ENCODE measurements at places on chromosomes 12 and 14.

GRCh38 chr14:57380935-57381334 lies 9.5 kb upstream of the NAA30 start:
- DNase-seq: no peak

GRCh38 chr14:59240356-59240755 lies 51.9 kb downstream of the DAAM1 start:
- DNase-seq: no peak

GRCh38 chr12:77678621-77679020 lies 152.1 kb upstream of the NAV3 start:
- DNase-seq: no peak

- DNase-seq: no peak
These were observed 55.5 kb downstream of the PPM1A start for GRCh38 chr14:60304509-60304908.

DNA sequence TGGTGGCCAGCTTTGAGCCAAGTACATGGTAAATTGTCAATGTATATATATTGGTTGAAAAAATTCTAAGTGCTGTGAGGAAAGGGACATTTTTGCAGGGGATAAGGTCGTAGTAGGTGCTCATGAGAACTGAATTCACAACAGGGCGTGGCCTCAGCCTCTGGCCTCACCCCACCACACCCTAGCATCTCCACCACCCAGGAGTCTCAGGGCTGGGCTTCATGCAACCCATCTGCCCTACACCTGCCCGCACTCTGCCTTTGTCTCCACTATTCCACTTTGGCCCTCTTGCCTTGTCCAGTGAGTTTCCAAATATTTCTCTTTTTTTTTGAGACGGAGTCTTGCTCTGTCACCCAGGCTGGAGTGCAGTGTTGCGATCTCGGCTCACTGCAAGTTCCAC lies 22.1 kb upstream of the AQP2 start:
- DNase-seq: no peak

DNA sequence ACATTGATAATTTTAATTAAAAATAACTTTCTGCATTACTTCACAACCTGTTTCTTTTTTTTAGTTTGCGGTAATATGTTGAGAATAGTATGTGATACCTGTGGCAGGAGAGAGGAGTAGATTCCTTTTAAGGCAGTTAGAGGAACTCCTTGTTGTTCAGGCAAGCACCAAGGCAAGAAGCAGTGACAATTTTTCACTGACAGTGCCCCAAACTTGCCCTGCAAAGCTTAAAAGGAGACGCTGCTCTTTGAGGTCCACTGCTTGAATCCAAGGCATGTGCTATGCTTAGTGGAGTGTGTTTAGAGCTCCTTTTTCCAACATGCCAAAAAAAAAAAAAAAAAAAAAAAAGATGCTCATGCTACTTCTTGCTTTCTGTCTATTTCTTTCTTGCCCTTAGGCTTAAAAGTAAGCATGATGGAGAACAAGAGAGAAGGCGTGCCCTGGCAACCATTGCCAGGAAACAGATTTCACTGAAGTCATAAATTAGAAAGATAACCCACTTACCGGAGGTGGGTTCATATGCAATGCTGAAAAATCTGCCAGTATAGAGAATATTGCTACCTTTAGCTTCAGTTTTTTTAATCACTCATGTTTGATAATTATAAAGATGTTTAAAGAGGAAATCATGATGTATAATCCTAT lies 58.3 kb upstream of the DYRK2 start:
- no peak for DNase-seq

- no peak for DNase-seq
These were observed 62.3 kb upstream of the CCDC175 start for GRCh38 chr14:59638885-59639284.

- DNase-seq: no peak
These were observed 129.7 kb downstream of the PAX9 start for GRCh38 chr14:36791402-36791801.

- DNase-seq: no peak
These were observed 106.7 kb downstream of the PRMT8 start for GRCh38 chr12:3597526-3598210.

- peak; percentile 79 for DNase-seq
These were observed 376.8 kb downstream of the DPF3 start for GRCh38 chr14:72516936-72517700.

DNA sequence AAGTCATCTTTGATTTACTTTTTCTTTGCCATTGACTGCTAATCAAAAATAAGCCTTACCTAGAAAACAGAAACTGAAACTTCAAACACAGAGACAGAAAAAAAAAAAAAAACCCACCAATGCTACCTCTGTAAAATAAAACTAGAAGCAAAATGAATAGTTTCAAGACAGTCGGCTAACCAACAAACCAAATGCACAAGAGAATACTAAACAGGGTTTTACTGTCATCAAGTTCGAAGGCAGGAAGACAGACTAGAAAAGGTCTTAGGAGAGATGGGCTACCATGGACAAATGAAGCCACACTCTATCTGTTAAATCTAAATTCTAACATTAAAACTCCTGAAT lies 59.5 kb downstream of the SEL1L start:
- no peak for DNase-seq

DNA sequence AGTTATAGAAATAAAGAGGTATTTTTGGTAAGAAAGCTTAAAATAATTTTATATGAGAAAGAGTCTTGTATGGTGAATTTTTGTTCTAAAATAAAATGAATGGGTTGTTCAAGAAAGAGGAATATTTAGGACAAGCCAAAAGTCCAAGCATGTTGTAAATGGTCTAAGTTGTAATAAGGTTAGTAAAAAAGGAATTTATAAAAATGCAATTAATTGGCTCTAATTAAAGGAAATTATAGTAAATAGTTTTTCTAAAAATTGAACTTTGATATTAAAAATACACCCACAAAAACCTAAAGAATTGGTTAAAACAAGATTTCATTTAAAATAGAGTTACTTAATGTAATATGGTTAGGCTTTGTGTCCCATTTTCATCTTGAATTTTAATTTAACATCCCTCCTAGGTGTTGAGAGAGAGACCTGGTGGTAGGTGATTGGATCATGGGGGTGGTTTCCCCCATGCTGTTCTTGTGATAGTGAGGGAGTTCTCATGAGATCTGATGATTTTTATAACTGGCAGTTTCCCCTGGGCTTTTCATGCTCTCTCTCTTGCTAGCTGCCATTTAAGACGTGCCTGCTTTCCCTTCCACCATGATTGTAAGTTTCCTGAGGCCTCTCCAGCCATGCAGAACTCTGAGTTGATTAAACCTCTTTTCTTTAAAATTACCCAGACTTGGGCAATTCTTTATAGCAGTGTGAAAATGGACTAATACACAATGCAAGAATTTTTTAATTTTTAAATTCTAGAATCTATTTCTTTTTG lies 13.0 kb downstream of the SLC22A17 start:
- no peak for DNase-seq

- DNase-seq: no peak
These were observed at the start of gene MAP3K12 for GRCh38 chr12:53499266-53500141. Gene MAP3K12 (minus strand): TSS chr12:53499458. CDS start chr12:53487391, 12,067 bp downstream.

DNA sequence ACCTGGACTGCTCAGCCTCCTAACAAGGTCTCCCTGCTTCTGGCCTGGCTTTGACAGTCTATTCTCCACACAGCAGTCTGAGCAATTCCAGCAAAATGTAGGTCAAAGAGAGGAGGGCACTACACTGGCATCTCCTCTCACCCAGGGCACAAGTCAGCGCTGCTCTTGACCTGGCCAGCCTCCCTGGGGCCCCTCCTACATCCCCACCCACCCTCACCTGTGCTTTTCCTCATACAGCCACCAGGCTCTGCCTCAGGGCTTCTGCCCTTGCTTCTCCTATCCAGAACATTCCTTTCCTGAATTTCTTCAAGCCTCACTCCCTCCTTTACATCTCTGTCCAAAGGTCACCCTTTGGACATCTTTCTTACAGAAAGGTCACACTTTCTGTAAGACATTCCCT lies 33.7 kb downstream of the GALNT4 start:
- DNase-seq: no peak

DNA sequence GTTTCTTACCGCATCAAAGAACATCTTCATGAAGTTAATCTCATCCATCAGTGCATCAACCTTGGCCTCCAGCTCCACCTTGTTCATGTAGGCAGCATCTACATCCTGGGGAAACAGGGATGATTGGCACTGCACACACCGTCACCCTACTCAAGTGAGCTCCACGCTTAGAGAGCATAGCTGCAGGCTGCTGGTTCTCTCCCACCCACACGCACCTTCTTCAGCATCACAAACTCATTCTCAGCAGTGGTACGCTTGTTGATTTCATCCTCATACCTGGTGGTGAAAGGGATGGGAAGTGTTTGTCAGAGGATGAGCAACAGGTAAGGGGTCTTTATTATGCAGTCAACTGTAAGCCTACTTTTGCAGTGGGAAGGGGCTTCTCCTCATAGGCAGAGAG lies 2.3 kb downstream of the KRT5 start:
- DNase-seq: peak; percentile 49

- no peak for DNase-seq
These were observed 116.5 kb downstream of the METTL25 start for GRCh38 chr12:82474798-82475184.

DNA sequence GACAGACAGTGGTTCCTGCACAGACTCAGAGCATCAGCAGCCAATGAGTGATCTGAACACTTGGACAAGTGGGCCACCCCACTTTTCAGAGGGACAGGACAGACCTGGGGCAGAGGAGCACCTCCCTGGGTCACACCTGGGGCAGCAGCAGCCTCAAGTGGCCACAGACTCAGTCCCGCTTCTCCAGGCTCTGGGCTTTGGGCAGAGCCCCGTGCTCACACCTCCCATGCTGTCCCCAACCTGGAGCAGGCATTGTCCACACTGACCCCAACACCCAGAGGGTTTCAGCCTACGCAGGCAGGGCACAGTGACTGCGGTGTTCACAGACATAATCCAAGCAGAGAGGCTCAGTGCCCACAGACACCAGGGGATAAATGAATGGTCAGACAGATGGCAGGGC lies 135.5 kb upstream of the SFSWAP start:
- DNase-seq: no peak

GRCh38 chr12:66633676-66634075 lies 45.2 kb downstream of the GRIP1 start:
- no peak for DNase-seq

DNA sequence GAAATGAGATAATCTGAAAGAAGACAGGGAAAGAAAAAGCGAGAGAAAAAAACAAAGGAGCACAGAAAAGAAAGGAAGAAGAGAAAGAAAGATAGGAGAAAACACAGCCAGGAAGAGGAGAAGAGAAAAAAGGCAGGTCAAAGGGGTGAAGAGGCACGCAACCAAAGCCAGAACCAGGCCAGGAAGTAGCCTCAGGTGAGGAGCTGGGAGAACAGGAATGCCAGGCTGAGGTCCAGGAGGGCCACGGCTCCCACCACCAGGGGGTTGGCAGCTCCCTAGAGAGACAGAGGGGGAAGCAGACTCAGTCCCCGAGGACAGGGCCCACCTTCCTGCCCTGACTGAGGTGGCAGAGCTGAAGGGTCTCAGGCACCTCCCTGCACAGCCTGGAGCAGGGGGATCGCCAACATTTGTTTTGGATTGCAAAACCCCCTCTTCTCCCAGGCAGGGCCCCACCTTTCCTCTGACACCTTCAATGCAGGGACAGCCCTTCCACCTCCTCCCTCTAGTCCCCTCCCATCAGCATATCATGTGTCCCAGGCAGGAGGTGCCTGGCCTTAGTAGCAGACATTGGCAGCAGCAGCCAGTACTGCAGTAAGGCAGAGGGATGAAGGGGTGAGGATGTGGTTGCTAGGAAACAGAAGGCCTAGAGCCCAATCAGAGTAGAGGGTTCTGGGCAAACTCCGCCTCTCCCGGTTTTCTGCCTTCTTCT lies 2.0 kb upstream of the AP1G2 start:
- DNase-seq: no peak

- no peak for DNase-seq
These were observed 23.3 kb downstream of the NPC2 start for GRCh38 chr14:74469548-74470518.

GRCh38 chr12:78099806-78100205 lies 269.1 kb downstream of the NAV3 start:
- DNase-seq: no peak

- DNase-seq: no peak
These were observed 40.9 kb downstream of the DAD1 start for GRCh38 chr14:22547948-22548750.

- DNase-seq: no peak
These were observed 10.2 kb upstream of the PGF start for GRCh38 chr14:74965486-74966153.

- no peak for DNase-seq
These were observed 202.7 kb upstream of the BCL2L14 start for GRCh38 chr12:11868027-11868426.

DNA sequence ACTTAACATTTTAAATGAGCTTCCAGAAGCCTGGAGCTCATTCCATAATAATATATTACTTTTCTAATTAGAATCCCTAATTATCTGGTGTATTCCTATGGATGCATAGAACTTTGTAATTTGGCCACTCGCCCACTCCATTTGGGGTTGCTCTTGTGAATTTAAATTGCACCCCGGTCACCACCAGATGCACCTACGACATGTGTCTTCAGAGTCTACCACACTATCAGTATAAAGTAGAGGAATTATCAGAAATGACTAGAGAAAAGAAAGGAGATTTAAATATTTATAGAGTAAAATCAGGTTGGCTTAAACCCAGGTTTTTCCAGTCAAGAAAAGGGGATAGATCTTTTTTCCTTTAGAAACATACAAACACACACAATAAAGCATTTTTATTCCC lies 145.8 kb upstream of the DCN start:
- DNase-seq: no peak

- DNase-seq: no peak
These were observed 601 bp downstream of the KLC1 start for GRCh38 chr14:103629503-103630121.

- DNase-seq: no peak
These were observed 29.3 kb upstream of the RASSF8 start for GRCh38 chr12:25929142-25929541.

GRCh38 chr14:95667249-95667693 lies 19.0 kb upstream of the TCL1B start:
- DNase-seq: no peak

All from vagina (tissue), 2 donors.